Activated T-cell treated with anti-CD3 and anti-CD28 coated beads, Interleukin-2, amount 50 U/mL, for 4 hours (primary cell): ENCODE measurements at places on chromosomes 11 and 22.
A peak's percentile ranks its signal among the peaks of the same experiment; 100 is the strongest.

GRCh38 chr11:15091175-15091574 is 17.8 kb downstream of the CALCB start:
- DNase-seq = no peak

DNA sequence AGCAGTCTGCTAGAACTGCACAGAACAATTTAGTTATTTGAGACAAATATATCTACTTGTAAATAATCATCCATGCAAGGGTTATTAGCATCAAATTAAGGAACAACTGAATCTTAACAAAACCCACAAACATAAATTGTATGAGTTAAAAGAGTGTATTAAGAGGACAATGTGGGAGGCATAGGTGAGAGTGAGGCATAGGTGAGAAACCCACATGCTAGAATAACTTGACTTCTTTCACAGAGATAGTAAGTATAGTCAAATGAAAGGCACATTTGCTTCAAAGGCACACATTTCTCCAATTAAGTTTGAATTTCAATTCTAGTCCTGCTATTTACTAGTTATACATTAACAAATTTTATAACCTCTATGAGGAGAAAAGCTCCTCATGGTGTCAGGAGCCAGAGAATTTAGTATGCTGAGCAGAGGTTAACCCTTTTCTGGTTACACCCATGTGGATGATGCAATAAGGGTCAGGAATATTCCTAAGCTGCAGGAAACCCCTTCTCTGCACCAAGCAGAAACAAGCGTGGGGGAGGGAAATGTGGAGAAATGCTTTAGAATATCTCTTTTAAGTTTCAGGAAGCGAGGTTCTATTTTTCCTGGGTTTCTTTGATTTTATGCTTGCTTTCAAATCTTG is 264.2 kb downstream of the GRM5 start:
- no peak for DNase-seq

GRCh38 chr11:11486423-11486822 is 133.4 kb upstream of the CSNK2A3 start:
- no peak for DNase-seq

DNA sequence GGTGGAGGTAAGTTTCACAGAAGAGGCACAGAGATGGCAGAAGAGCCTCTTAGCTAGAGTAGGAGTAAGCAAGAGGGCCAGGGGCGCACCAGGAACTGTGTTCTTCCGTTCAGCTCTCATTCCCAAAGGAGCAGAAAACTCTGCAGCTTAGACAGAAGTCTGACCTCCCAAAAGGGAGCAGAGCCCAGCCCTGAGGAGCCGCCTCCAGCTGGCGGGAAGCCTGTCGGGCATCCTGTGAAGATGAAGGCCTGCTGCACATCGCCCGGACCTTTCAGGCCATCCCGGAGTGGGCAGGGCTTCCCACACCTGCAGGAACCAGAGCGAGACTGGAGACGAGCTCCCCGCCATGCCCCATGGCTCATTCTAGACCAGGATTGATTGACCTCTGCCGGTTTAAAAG is 1102.8 kb downstream of the BRD1 start:
- DNase-seq = no peak

DNA sequence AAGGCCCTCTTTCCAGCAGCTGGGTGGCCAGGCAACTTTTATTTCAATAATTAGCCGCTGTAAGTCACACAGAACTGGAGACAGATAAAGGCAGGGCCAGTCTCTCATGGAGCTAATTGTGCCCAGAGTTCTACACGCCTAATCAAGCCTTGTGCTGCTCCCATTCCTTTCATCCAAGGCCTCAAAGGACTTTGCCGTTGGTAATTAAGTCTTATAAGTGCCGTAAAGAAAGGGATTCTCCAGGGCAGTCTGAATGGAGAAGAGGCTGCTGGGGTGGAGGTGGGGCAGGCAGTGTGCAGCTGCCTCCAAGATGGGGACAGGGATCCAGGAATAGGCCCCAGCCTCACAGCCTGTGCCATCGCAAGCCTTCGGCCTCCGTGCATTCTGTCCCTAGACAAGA is 357.9 kb downstream of the TENM4 start:
- no peak for DNase-seq

- DNase-seq = no peak
Measured at GRCh38 chr11:135022454-135022853, 610.4 kb upstream of the B3GAT1 start.

DNA sequence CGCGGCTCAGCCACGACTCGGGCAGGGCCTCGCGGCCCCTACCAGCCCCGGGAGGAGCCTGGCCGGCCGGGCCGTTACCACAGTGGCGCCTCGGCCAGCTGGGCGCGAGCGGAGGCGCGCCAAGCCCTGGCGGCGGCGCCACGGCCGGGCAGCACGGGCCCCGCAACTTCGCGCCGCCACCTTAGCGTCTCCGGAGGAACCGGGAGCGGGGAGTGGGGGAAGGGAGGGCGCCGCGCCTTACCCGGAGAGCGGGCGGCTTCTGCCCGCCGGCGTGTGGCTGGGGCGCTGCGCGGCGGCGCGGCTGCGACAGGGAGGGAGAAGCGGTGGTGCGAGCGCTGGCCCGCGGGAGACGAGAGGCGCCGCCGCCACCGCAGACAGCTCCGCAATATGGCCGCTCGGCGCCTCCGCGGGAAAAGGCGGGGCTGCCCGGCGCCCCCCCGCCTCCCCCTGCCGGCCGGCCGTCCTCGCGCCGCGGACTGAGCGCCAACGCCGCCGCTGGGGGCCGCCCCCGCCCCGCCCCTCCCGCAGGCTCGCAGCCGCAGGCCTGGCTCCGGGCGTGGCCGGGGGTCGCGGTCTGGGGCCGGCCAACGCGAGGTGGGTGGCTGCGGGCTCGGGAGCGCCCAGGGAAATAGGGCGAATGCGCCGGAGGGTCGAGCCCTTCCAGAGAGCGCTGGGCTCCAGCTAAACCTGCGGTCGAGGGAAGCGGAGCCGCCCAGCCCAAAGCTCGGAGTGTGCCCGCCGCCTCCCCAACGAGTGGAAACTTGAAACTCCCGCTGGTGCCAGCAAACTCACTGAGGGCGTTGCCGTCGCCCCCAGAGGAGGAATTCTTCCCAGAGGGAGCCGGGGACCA is at the start of gene RDX:
Gene RDX (minus strand): TSS at position 389 of the 850 bp plus-strand sequence. CDS start 16,922 bp downstream, outside the sequence.
- DNase-seq = peak; percentile 38

DNA sequence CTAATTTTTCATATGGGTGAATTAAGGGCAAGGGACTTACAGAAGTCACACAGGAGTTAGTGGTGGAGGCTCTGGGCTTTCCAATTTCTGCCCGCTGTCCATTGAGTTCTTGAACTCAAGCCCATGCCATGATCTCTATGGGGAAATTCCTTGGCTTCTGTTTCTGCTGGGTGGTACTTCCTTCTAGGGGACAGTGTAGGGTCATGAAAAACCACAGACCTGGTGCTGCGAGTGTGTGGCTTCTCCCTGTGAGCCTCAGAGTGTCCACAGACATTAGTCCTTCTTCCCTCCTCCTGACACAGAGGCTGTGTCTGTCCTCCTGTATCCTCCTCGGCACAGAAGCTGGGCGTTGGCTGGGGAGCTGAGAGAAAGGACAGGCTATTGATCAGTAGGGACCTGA is 6.3 kb upstream of the SEZ6L start:
- no peak for DNase-seq

GRCh38 chr11:129275828-129276227 is 83.7 kb upstream of the ARHGAP32 start:
- no peak for DNase-seq

DNA sequence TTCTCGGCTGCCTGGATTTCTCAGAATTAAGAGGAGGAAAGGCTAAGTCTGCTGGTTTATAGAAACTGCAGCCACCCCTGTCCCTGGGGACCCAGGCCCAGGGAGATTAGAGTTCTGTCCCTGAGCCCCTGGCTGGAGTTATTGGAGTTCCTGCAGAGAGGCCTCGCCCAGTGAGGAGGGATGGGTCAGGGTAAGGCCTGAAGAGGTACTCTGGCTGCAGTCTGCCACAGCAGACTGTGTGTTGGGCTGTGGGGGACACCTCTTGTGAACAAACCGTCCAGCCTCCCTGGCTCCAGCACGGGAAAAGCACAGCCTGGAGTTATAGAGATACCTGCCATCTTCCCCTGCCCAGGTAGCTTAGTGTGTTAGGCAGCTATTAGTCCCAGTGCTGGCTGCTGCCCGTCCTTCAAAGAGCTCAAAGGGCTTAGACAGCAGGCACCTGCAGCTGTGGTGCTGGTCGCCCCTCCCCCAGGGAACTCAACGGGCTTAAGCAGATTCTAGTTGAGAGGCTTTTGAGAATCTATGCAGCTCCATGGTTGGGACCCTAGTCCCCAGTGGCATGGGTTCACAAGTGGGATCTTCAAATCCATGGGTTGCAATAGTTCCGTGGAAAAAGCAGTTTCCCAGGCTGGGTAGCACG is 36.6 kb upstream of the MUC15 start:
- DNase-seq = no peak

DNA sequence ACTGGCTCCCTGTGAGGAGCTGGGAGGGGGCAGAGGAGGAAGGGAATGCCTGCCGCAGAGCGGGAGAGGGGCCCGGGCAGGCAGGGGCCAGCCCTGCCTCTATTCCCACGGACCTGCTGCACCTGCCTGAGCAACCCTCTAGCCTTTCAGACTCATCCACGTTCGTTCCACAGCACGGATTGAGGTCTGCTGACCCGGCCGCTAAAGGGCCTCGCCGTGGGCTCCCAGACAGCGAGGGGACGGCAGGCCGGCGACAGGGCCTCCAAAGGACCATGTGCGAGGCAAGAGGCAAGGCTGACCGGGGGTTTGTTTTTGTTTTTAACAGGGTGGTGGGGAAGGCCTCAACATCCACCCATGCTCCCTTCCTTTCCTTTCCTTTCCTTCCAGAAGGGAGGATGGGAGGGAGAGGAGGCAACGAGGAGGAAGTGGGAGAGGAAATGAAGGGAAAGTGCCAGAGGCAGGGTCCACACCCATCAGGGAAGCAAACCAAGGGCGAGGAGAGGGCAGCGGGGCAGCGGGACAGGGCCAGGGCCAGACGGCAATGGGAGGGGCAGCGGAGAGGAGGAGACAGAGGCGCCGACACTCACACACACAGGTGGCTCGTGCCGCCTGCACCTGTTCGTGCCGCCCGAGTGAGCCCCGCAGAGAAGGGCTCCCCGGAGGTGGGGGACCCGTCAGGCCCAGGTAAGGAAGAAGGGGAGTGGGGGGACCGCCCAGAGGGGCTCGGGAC is 7.5 kb downstream of the LRFN4 start:
- no peak for DNase-seq

DNA sequence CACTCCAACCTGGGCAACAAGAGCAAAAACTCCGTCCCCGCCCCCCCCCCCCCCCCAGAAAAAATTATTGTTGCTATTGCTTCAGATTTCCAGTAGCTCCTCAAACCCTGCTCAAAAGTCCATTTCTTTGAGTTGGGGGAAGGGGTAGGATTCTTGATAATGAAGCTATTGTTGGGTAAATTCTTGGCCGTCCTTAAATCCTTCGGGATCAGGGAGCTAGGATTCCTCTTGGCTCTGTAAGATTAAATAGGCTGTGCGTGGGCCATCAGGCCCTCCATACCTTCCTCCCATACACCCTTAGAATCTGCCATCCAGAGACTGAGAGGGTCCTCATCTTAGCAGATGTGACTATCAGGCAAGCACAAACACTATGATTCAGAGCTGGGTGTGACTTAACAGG is 16.4 kb downstream of the YWHAH start:
- DNase-seq = no peak

DNA sequence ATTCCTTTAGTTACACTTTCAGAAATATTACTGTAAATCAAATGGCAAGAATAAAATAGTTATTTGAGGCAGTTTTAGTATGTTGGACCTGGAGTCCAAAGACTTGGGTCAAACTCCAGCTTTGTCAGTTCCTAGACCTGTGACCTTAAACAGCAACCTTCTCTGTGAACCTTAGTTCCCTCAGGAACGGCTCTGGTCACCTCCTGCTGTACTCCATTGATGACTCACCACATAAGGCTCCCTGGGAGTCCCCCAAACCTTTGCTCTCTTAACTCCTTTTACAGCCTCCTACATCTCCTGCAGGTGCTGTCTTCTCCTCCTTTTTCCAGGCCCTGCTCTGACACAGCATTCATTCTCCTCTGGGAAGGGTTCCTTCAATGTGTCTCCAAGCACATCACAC is 29.1 kb downstream of the LIMK2 start:
- no peak for DNase-seq

DNA sequence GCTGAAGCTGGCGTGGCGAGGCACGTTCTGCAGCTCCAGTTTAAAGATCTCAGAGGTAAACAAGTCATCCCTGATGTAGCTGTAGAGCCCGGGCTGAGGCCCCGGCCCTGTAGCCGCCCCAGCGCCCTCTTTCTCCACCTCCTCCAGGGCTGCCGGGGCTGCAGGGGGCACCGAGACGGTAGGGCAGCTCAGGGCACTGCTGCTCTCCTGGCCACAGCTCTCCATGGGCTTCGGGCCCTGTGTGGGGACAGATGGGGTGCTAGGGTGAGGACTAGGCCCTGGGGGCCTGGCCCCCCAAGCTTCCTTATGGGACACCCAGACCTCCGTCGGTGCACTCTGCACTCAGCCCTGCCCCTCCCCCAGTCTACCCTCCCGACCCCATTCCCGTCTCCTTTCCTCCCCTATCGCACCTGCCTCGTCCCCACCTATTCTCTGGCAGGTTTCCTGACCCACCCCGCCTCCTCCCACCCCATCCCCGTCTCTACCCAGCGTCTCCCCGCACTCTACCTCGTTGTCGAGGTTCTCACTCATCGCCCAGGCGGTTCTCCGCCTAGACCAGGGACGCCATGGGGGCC is 559 bp downstream of the RANBP1 start:
- no peak for DNase-seq

DNA sequence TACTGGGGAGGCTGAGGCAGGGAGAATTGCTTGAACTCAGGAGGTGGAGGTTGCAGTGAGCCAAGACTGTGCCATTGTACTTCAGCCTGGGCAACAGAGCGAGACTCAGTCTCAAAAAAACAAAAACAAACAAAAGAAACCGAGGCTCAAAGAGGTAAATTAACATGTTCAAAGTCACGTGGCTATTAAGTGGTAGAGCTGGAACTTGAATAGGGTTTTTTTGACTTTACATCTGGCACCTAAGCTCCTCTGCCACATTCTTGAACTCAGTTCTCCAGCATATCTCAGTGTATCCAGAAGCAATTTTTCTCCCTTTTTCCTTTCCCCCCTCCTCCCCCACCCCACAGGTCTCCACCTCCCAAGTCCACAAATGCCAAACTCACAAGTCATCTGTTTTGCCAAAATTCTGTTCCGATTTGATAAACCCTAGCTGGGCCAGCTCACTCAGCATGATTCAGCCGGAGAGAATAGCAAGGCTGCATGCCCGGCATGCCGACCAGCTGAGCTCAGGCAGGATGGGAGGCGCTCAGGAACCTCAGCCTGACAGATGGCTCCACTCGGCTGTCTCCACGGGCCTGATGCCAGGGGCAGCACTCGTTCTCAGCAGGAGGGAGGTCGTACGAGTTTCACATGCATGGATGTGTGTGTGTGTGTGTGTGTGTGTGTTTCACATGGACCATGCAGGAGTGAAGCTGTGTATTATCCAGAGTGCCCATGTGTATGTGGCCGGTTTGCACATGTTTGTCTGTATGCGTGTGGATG is 63.2 kb upstream of the RRAS2 start:
- no peak for DNase-seq

DNA sequence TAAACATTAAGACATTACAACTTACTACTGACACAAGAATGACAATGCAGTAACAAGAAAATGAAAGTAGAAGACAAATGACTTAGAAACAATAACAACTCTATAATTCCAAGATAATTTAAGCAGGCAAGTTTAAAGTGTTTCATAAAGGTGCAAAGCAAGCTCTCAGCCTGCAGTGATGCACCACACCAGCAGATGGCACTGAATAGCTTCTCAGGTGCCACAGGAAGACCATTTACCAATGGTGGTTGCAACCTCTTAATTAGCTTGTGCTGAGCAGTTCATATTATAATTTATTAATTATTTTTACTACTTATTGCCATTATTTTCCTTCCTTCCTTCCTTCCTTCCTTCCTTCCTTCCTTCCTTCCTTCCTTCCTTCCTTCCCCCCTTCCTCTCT is 60.6 kb downstream of the NXPE2 start:
- no peak for DNase-seq

GRCh38 chr22:48209473-48210197 is 1447.2 kb downstream of the TBC1D22A start:
- no peak for DNase-seq
